Activated naive CD8-positive, alpha-beta T cell treated with anti-CD3 and anti-CD28 coated beads, Interleukin-2, amount 50 U/mL, for 24 hours (primary cell): ENCODE measurements at places on chromosomes 4 and X.
A peak's percentile ranks its signal among the peaks of the same experiment; 100 is the strongest.

GRCh38 chr4:73741031-73741749 is 821 bp downstream of the CXCL8 start:
- DNase-seq: no peak

DNA sequence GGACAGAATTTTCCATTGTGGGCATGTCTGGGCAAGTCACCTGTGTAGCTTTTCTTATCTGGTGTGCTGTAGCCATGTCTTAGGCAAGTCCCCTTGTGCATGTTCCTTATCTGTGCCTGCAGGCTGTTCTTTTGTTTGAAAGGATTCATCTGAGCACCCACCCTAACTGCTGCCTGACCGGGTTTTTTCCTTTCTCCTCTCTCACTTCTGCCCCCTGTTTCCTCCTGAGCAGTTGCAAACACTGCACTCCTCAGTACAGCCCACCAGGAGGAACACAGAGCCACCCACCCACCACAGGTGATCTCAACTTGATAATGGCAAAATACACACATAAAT is 29.2 kb upstream of the IL9R start:
- no peak for DNase-seq

- no peak for DNase-seq
These were observed 236.9 kb downstream of the AR start for GRCh38 chrX:67780694-67781109.

DNA sequence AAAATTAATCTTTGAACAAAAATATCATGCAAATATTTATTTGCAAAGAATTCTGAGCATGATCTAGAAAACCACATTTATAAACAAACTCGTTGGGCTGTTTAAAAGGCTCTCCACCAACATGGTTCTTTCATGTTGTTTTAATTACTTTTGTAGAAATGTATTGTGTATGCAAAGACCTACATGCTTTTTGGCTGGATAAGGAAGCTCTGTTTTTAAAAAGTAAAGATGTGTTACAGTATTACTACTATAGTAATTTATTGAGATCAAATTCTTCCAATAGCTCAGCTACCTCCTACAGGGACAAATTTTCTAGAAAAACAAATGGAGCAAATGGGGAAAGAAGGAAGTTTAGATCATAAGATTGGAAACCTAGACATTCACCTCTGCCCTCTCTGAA is 177.5 kb upstream of the TTC29 start:
- no peak for DNase-seq

GRCh38 chrX:87900320-87900908 is 382.8 kb downstream of the KLHL4 start:
- DNase-seq: no peak

DNA sequence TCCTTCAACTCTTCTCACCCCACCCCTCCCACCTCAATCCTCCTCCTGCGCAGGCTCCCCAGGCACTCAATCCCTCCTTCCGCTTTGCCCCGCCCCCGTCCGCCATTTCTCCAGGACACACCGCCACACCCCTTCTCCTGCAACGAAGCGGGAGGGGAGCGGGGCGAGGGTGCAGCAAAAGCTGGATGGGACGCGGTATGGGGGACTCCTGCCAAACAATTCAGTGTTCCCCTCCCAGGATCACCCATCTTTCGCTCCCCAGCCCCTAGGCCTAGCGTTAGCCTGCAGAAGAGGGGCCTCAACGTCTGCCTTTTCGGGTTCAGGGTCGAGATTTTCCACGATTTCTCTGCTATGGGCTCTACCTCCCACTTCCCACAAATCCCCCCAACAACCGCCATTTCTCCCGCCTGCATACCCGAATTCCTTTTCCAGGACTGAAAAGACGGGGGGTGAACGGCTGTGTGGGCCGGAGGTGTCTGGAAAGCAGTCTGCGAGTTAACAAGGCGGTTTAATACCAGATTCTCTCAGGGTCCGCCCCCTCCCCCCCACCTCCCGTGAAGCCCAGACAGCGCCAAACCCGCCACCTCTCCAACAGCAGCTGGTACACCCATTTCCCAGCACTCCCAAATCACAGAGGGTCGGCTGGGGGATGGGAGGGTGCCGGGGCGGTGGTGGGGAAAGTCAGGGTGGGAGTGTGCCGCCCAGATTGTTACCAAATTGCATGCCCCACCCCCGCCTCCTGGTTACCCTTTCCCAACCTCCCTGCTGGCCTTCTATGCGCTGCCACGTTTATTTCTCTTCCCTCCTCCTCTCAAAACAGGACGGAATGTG is 774 bp downstream of the ARMCX2 start:
- DNase-seq: peak; percentile 68

GRCh38 chr4:165514739-165515138 is 135.9 kb downstream of the CPE start:
- no peak for DNase-seq

DNA sequence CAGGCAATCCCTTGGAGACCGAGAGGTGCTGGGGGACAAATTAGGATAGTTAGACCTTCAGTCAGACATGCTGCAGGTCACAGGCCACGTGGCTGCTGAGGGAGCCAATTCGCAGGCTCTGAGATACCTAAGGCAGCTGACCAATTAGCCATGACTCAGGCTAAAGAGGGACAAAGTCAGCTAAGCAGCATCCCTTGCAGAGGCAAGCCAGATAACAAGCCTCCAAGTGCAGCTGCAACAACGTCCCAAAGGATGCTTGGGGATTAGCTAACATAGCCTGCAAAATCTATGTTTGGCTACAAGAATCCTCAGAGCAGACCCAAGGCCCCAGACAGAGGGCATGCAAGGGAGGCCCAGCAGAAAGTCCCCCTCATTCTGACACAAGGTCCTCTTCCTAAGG is 93.5 kb downstream of the SEL1L3 start:
- no peak for DNase-seq

- peak; percentile 22 for DNase-seq
These were observed 7.4 kb upstream of the MGST2 start for GRCh38 chr4:139658185-139658584.

- DNase-seq: no peak
These were observed 46.4 kb downstream of the KDR start for GRCh38 chr4:55078987-55079386.

- DNase-seq: no peak
These were observed 4.0 kb downstream of the DCX start for GRCh38 chrX:111407948-111408347.

DNA sequence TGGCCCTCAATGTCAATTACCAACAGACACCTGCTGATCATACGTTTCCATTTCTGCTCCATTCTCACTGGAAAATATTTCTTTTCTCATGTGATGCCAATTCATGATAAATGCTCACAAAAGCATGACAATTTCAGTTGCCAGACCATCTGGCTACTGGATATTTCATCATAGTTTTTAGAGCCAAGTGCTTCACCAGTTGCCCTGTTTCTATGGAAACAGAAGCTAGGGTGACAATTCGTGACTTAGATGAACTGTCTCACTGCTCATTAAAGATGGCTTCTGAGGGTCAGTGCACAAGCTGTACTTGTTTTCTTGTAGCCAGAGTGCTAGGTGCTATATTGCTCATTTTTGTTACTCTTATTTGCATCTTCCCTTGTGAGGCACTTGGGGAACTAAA is 184.9 kb downstream of the COMMD8 start:
- no peak for DNase-seq

- DNase-seq: no peak
These were observed 19.2 kb downstream of the RFC1 start for GRCh38 chr4:39346856-39347519.

DNA sequence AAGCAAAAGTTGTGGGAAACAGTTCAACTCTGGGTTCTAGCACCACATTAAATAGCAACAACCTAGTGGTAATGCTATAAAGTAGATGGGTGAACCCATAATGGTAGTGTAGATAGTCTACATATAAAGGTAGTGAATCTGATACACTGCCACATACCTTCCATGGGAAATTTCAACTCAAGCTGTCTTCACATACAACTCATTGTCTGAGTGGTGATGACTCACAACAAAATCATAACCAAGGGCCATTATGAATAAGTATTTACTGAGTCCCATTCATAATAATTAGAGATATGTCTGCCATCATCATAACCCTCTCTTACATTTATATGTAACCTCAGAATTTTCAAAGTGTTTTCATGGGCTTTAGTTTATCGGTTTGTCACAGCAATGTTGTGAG is 34.8 kb downstream of the EGF start:
- no peak for DNase-seq

DNA sequence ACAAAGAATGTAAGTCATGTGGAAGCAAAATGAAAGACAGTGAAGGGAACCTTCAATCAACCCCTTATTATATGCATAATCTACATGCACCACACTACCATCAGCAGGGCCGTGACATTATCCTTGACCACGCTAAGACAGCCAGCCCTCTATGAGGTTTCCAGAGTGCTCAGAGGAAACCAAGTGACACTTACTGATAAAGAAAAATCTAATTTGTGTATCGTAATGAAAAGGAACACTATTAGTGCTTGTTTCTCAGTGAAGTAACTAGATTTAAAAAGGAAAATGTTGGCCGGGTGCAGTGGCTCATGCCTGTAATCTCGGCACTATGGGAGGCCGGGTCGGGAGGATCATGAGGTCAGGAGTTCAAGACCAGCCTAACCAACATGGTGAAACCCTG is 56.4 kb downstream of the ABCG2 start:
- no peak for DNase-seq

DNA sequence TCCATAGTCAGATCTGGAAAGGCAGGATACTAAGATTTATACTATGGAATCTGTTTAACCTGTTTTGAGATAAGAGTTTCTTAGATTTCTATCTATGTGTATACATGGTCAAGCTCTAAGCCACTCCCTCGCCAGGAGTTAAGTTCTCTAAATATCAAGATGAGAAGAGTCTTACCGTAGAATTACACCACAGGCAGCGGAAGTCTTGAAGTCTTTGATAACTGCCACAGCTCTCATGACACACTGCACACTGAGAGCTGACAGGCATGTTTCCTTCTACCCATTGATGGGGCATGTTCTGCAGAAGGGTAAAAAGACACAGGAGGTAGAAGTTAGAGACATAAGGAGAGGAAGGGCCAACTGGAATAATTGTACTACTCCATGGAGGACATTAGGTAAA is 67.7 kb downstream of the DGKK start:
- no peak for DNase-seq

DNA sequence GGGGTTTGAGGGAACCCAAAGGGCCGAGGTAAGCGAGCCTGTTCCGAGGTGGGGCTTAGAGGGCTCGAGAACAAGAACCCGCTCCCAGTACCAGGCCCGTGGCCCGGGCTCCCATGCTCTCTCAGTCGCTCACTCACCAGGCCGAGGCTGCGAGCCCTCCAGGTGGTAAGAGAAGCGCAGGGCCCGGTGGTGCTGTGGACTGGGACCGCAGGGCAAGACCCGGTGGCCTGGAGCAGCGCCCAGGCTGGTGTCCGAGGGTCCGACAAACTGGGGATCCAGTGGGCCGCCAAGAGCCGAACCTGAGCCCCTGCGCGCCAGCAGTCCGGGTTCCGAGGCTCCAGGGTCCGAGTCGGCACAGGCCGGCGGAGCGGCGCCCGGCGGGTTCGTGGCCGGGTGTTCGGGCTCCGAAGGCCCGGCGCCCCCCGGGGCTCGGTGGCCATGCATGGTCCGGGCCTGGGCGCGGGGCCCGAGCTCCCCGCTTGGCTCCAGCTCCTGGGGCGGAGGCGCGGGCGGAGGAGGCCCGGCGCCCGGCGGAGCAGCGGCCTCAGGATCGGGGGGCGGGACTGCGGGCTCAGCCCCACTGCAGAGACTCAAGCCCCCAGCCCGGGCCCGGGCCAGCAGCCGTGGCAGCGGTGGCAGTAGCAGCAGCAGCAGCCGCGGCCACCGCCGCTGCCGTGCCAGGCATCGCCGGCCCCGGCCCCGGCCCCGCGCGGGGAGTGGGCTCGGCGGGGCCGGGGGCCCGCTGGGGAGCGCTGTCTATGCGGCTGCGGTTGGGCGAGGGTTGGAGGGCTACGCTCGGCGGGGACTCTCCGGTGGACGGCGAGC is 833 bp downstream of the FGD1 start:
- no peak for DNase-seq

GRCh38 chr4:123393721-123394120 is 2.9 kb upstream of the SPRY1 start:
- no peak for DNase-seq

GRCh38 chr4:9931146-9931545 is 90.2 kb downstream of the SLC2A9 start:
- no peak for DNase-seq

- DNase-seq: no peak
These were observed 491.9 kb downstream of the MID1IP1 start for GRCh38 chrX:39293203-39293602.

GRCh38 chr4:148112231-148112982 is 329.8 kb downstream of the NR3C2 start:
- no peak for DNase-seq

DNA sequence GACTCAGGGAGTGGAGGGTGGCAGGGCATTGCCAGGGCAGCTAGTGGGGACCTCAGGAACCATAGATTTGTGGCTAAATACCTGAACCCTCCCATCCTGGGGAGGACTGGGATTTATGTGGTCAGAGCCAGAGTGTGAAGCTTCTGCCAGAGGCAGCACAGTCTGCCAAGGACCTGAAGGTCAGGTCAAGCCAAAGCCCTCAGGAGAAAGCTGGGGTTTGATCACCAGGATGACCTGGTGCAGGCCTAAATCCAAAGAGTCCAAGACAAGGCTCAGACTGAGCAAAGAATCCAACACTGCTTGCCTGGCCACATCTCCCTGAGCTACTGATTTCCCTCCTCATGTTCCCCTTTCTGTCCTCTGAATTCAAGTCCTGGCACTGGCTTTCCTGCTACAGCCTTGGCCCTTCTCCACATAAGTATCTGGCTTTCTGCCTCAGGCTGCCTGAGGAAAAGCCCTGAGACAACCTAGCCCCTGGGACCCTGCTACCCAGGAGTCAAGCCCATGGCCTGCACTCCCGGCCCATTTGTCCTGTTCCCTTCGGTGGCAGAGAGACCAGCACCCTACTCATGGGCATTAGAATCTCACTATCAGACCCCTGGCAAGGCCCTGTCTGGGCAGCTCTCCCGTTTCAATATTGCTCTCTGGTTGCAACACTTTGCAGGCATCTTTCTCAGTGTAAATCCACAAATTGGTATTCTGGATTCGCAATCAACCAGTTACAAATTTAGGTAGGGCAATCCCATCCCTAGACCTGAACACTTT is 39.3 kb upstream of the SLC25A43 start:
- no peak for DNase-seq

- DNase-seq: no peak
These were observed 460.1 kb downstream of the NAF1 start for GRCh38 chr4:162706632-162707031.

GRCh38 chrX:71989768-71990426 is 79.3 kb downstream of the NHSL2 start:
- no peak for DNase-seq

GRCh38 chr4:6340446-6341015 is 70.9 kb downstream of the WFS1 start:
- no peak for DNase-seq

DNA sequence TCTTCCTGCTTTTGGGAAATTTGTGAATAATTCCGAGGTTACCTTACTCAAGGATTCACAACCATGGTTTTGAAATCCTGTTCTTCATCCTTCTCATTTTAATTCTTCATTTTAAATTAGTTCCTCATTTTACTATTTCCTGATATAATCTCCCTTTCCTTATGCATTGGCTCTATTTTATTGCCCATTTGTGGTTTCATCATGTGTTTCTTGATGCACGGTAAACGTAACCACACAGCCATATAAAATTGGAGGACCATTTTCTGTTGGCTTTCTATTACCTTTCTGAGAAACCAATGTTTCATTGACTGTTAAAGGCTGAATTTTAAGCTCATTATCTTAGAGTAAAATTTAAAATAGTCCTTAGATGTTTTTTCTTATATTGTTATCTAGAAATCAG is 100.3 kb upstream of the NDST4 start:
- DNase-seq: no peak

- DNase-seq: no peak
These were observed 114.1 kb upstream of the STX18 start for GRCh38 chr4:4655901-4656300.
